ENCODE measurements at places on chromosomes 6 and 20.

- DNase-seq = no peak
Measured at GRCh38 chr6:87697581-87698546, 4.2 kb downstream of the AKIRIN2 start.

DNA sequence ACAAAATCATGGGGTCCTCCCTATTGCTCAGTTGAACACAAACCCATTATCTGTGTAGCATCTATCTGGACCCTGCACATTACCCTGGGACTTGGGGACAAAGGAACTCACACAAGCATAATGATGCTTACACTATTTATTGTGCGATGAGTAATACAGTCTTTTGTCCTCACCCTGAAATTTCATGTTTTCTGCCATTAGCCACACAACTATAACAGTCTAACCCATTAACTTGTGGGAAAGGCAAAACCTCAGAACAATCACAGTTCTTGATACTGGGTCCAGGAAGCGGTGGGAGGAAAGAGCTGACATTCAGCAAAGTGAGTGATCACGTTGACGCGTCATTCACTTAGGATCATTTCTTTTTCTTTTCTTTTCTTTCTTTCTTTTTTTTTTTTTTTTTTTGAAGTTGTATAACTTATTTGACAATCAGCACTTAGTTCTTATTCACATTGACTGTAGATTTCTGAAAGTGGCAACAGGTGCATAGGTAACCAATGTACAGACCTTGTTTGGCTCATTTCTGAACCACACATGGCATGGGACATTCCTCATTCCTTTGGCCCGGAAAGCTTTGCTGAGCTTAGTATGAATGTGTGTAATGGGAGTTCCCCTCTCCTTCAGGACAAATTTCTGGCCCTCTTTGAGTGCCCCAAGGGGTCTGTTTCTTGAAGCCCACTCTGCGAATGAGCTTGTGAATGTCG, 94.8 kb upstream of the CNKSR3 start:
- DNase-seq = peak; percentile 28

DNA sequence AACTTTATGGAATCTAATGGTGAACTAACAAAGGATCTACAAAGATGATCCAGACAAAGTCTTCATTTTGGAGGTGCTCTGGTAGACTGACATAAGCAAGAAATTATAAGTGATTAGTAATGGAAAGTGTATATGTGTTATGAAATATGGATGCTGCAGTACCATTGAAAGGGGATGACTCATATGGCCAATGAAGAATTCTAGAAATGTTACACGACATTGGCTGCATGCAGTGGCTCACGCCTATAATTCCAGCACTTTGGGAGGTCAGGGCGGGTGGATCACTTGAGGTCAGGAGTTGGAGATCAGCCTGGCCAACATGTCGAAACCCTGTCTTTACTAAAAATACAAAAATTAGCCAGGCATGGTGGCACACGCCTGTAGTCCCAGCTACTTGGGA, 23.5 kb downstream of the CFAP206 start:
- no peak for DNase-seq

DNA sequence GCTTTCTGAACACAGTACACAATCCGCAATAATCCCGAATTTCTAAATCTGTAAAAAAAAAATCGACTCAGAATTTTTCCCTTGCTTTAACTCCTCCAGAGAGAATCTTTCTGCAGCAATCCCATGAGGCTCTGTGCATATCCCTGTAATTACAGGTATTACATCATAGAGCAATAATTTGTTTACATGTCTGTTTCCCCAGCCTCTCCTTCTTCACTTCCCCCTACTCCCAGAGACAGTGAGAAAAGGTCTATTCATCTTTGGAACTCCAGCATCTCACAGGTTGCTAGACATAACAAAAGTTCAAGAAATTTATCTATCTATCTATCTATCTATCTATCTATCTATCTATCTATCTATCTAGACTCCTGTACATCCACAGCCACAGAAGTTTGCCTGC, 26.0 kb downstream of the KLHL31 start:
- no peak for DNase-seq

DNA sequence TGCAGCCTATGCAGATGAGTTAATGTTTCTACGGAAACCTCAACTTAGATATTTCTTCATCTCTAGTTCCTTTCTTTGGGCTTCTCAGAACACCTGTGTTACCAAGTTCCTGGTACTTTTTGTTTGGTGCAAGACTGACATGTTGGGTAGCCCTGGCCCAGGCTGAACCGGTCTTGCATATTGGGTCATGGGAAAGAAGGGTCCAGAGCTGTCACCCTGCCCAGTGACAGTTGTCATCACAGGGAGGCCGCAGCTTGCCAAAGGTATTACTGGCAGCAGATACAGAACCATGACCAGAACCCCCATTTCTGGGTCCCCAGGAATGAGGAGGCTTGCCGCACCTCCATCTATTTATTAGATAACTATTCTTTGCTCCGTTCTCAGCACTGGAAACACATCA, 40.2 kb downstream of the PDYN start:
- DNase-seq = no peak

DNA sequence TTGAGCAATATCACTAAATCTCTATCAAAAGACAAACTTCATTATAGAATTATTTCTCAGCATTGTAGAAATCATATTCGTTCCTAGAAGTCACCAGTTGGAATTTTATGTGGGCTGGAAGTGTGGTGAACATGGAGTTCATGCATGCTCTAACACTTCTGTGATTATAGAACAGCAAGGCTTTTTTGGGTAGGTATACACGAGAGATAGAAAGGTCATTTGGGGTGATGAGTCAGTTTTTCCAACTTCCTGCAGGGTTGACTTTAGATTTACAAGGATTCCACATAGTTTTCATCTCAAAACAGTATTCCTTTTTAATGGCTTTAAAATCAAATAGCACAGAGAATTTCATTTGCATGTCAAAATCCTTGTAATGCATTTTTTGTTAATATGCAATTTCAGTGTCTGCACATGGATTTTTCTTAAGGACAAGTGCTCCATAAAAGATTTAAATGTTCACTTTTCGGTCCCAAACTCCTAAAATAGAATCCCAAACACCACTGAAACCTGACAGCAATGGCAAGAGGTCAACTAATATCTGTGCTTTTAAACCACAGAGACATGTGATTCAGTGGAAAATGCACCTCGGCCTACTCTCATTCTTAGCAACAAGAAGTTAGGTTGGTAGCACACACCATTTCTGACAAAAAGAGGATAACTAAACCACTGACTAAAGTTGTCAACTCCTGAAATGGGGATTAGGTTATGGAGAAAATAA, 211.0 kb downstream of the MOXD1 start:
- peak; percentile 7 for DNase-seq

DNA sequence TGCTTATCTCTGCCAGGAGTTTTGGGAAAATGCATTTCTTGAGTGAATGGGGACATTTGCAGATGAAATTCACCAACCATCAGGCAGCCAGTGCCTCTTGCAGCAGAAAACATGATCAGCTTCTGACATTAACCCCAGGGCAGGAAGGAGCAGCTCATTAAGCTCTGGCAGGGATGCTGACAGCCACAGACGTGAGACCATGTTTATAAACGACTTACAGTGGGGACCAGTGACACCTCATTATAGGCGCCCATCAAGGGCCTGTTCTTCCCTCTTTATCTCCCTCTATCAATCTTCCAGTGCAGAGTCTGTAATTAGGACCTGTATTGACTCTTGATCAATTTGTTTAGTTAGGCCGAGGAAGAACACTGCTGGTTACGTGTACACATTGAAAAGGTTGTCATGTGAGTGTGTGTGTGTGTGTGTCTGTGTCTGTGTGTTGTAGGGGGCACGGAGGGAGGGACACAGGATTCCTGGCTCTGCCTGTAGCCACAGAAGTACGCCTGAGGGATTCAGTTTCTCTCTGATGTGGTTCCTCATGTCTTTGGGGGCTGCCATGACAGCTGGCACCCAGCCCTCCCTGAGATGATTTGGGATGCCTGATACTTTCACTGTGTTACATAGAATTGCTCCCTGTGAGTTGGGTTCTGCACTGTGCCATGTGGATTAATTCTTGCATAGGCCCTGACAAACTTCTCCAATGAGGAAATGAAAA, 428.4 kb upstream of the CHD6 start:
- no peak for DNase-seq

DNA sequence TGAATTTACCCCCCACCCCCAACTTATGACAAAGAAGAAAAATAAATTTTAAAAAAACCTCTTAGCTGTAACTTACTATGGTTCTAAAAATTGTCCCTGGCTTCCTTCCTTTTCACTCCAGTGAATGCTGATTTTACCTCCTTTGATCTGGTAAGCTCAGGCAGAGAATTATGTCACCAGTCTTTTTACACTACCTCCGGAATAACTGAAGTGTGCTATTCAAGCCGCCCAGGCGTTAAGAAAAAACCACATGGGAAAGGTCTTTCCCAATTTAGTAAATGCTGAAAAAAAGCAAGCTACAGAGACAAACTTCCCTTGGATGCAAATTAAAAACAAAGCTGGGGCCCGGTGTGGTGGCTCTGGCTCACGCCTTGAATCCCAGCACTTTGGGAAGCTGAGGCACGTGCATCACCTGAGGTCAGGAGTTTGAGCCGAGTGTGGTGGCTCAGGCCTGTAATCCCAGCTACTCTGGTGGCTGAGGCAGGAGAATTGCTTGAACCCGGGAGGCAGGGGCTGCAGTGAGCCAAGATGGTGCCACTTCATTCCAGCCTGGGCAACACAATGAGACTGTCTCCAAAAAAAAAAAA, 12.4 kb downstream of the SNX5 start:
- no peak for DNase-seq

- DNase-seq = no peak
Measured at GRCh38 chr20:31774408-31774807, 35.3 kb downstream of the TPX2 start.

DNA sequence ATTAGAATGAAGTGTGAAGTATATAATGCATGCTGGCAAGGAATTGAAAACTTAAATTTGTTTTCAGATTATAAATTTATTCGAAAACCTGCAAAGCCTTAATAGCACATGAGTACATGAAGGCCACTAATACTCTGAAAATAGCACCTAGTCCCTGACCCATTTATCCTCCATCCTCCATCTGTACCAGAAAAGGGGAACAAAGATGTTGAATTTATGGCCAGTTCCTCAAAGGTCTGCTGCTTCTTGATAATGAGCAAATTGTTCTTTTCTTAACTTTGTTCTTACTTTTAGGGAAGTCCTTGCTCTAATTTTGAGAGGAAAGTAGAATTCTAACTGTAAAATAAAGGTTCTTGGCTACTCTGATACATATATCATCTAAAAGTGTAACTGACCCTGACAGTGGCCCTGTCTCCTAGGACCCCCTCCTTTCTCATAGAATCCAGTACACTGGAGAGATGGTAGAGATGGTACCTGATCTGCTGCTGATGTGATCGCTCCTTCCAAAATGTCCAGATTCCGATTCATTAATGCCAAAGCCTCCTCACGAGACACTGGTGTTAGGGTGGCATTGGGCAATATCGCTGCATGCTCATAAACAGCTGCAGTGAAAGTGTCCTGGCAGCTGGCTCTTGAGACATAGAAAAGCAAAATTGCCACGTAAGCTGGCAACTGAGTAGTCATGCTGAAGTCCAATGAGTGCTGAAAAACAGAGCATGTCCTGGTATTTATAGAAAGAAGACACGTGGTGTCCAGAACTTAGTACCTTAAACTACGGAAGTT, at the start of gene VNN1:
TSS of gene VNN1 (minus strand) at position 704 of the 783 bp plus-strand sequence. CDS start at position 684, 20 bp downstream.
- DNase-seq = no peak

- peak; percentile 68 for DNase-seq
Measured at GRCh38 chr20:50191065-50191543, 474 bp downstream of the CEBPB start.

- no peak for DNase-seq
Measured at GRCh38 chr6:118740372-118740771, 89.0 kb upstream of the CEP85L start.

- DNase-seq = no peak
Measured at GRCh38 chr6:79742030-79742429, 110.9 kb downstream of the SH3BGRL2 start.

- DNase-seq = no peak
Measured at GRCh38 chr6:67606906-67607828, 1027.9 kb upstream of the ADGRB3 start.

DNA sequence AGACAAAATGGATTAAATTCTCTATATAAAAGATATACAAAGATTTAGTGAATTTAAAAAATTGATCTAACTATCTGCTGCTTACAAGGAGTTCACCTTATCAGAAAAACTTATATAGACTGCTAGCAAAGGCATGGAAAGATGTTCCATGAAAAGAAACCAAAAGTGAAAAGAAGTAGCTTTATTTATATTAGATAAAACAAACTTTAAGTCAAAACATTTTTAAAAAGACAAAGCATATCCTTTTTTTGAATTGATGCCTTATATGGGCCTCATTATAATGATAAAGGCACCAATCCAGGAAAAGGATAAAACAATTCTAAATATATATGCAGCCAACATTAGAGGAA, 334.2 kb downstream of the MEI4 start:
- DNase-seq = no peak

DNA sequence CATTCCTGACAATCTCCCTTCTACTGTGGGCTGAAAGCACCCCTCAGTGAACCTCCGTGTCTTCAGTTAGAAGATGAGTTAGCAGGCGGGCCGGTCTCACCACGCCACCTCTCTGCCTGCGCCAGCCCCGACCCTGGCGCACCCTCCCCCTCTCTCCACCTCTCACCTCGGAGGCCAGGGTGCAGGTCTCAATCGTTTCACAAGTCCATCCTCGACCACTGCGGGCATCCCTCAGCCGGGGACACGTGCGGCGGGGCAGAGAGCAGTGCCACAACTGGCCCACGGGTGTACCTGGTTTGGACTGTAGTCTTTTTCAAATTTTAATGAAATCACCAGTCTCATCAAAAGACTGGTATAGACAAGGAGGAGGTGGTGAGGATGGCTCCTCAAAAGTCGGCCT, 34.4 kb downstream of the NFATC2 start:
- DNase-seq = no peak

All from activated CD4-positive, alpha-beta T cell treated with anti-CD3 and anti-CD28 coated beads for 48 hours (primary cell).